ENCODE measurements at places on chromosomes 2 and 18.

DNA sequence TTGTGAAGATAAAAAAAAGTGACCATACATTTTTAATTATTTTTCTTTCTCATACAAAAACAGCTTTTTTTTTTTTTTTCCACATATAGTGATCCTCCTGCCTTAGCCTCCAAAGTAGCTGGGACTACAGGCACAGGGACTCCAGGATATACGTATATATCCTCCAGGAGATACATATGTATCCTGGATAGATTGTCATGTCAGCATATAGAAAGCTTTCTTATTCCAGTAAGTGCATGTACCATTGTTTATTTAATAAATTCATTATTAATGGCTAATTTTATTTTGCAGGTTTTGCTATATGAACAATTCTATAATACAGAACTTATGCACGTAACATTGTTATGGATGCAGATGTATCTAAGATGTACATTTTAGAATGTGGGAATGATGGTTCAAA lies 138.7 kb downstream of the DOK6 start:
- H3K27me3 ChIP-seq = no peaks in the 10 kb centered on the region
- H3K4me3 ChIP-seq = no peak overlapping the region
- no peak overlapping the region for H3K27ac ChIP-seq
- H3K36me3 ChIP-seq = no peaks in the 10 kb centered on the region
- no peaks in the 10 kb centered on the region for H3K4me1 ChIP-seq
- DNase-seq = no peak

DNA sequence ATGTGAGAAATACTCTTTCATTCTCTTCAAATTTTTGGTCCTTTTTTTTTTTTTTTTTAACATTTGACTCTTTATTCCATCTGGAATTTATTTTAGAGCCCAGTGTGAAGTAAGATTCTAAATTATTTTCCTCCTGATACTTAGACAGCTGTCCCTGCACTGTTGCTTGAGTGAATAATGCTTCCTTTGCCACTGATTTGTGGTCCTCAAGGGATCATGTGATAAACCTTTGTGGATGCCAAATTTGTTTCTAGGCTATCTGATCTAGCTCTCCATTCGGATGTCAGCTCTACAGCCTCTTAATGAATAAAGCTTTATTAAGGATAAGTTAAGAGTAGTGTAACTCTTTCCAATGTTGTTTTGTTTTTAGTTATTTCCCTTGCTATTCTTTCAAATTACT lies 142.3 kb downstream of the SMAD7 start:
- H3K4me3 ChIP-seq = no peak overlapping the region
- no peak overlapping the region for H3K27ac ChIP-seq
- DNase-seq = no peak
- no peaks in the 10 kb centered on the region for H3K4me1 ChIP-seq
- no peaks in the 10 kb centered on the region for H3K36me3 ChIP-seq

- DNase-seq = no peak
- no peaks in the 10 kb centered on the region for H3K4me1 ChIP-seq
- H3K27me3 ChIP-seq = no peaks in the 10 kb centered on the region
- H3K36me3 ChIP-seq = peaks cover 88% of the 10 kb centered on the region
- peak overlapping the region; percentile 22 for H3K27ac ChIP-seq
Observed at GRCh38 chr2:60507211-60507965, 46.1 kb downstream of the BCL11A start.

- peak; percentile 2 for DNase-seq
- H3K4me1 ChIP-seq = peaks cover 5% of the 10 kb centered on the region
- H3K27me3 ChIP-seq = peaks cover 10% of the 10 kb centered on the region
- no peak within 1 kb of the TSS for H3K4me3 ChIP-seq
- H3K27ac ChIP-seq = no peak within 1 kb of the TSS
- H3K36me3 ChIP-seq = no peaks in the 10 kb centered on the region
Observed at GRCh38 chr2:227717687-227718567, at the start of gene SLC19A3. SLC19A3 (minus strand) TSS chr2:227718028; CDS start chr2:227702318, 15,710 bp downstream.

GRCh38 chr2:180077295-180077906 lies 70.3 kb upstream of the CWC22 start:
- no peaks in the 10 kb centered on the region for H3K4me1 ChIP-seq
- DNase-seq = peak; percentile 13
- H3K27ac ChIP-seq = no peak overlapping the region
- no peak overlapping the region for H3K4me3 ChIP-seq

- no peaks in the 10 kb centered on the region for H3K27me3 ChIP-seq
- no peaks in the 10 kb centered on the region for H3K4me1 ChIP-seq
- H3K36me3 ChIP-seq = no peaks in the 10 kb centered on the region
- no peak for DNase-seq
- H3K4me3 ChIP-seq = no peak overlapping the region
- no peak overlapping the region for H3K27ac ChIP-seq
Observed at GRCh38 chr2:62966991-62967390, 83.6 kb upstream of the OTX1 start.

- H3K27ac ChIP-seq = no peak overlapping the region
- no peak overlapping the region for H3K4me3 ChIP-seq
- no peak for DNase-seq
- no peaks in the 10 kb centered on the region for H3K27me3 ChIP-seq
- no peaks in the 10 kb centered on the region for H3K36me3 ChIP-seq
Observed at GRCh38 chr18:40365526-40365925, 1589.5 kb upstream of the PIK3C3 start.

- no peaks in the 10 kb centered on the region for H3K27me3 ChIP-seq
- H3K27ac ChIP-seq = no peak overlapping the region
- no peak overlapping the region for H3K4me3 ChIP-seq
- H3K36me3 ChIP-seq = no peaks in the 10 kb centered on the region
- no peak for DNase-seq
Observed at GRCh38 chr2:184543832-184544231, 54.5 kb upstream of the ZNF804A start.

DNA sequence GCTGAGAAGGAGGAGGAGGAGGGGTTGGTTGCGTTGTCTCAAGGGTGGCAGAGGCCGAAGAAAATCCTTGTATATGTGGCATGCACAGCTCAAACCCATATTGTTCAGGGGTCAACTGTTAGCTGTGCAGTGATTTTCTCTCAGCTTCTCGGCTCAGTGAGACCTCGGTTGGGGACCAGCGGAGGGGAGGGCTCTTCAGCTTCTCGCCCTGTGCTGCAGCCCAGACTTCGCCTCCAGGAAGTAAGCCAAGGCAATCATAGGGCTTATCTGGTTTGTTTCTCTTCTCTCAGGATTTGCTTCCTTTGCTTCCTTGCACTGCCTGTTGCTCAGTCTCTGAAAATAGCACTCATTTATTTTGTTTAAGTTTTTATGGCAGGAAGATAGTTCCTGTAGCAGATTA lies 85.5 kb downstream of the SOWAHC start:
- no peak overlapping the region for H3K4me3 ChIP-seq
- H3K36me3 ChIP-seq = no peaks in the 10 kb centered on the region
- H3K4me1 ChIP-seq = no peaks in the 10 kb centered on the region

DNA sequence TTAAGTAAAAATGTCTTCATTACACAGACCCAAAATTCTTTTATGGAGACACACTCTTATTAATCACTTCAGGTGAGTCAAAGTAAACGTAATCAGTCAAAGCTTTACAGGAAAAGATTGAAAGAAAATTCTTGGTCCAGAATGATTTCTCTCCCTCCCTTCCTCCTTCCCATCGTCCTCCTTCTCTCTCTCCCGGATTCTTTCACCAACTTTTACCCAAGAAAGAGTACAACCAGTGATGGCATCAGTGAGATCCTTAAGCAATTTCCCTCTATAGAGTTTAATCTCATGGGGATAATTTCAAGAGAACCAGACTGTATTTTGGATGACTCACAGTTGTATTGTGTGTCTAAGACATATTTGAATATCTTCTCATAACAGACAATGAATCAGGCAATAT lies 258.1 kb downstream of the ALK start:
- H3K27me3 ChIP-seq = no peaks in the 10 kb centered on the region
- H3K36me3 ChIP-seq = no peaks in the 10 kb centered on the region
- no peaks in the 10 kb centered on the region for H3K4me1 ChIP-seq
- no peak overlapping the region for H3K4me3 ChIP-seq
- DNase-seq = no peak

DNA sequence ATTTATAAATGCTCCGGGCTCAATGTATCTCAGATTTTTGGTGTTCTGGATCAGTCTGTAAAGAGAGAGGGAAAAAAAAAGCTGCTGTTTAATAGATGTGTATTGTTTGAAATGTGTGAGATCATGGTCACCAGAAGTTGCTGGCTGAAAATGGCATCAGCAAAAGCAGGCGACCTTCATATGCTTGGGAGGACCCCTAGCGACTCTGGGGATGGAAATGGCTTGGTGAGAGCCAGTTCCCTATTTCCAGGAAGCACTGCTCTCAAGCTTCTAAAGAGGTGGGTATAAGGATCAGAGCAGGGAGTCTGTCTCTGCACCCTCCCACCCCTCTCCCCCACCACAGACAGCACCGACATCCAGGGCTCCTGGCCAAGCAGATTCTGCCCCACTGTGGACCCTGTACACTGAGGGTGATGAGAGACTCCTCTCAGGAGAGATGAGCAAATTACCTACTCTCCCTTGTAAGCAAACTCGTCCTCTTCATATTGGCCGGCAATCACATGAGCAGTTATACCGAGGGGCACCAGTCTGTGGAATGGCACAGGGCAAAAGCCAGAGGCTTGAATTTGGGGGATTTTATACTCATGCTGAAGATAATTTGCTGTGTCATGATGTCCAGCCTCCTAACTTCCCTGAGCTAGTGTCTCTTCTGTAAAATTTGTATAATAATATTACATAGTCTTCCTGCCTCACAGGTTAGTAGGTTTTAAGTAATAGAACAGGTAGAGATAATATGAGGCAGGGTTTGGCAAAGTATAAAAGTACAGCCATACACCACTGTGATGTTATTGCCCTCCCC lies 29.6 kb downstream of the LHCGR start:
- peak; percentile 6 for DNase-seq
- H3K27ac ChIP-seq = no peak overlapping the region
- H3K4me3 ChIP-seq = no peak overlapping the region
- no peaks in the 10 kb centered on the region for H3K36me3 ChIP-seq
- H3K4me1 ChIP-seq = no peaks in the 10 kb centered on the region

DNA sequence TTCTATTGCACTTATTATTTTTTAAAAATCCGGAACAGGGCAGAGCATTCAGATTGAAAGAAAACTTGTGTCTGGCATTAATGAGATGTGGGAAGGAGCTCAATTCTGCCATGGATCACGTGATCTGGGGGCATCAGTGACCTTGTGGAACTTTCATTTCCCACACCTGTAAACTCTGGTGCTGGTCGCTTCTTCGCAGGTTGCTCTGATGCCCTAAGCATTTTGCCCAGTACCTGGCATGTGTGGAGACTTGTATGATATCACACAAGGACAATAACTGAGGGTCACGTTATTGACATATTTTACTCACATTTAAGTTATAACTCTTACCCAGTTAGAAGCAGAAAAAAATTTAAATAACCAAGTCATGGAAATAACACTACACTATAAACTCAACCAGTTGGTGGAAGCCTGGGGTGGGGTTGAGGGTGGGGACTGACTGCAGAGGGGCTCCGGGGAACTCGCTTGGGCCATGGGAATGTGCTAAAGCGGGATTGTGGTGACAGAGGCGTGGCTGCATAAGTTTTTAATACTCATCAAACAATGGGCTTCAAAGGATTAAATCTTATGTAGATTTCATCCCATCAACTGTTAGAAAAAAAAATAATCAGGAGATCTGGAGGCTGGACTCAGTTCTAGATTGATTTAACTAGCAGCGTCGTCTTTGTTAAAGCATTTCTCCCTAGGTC lies 36.5 kb downstream of the ST3GAL5 start:
- DNase-seq = no peak
- peaks cover 24% of the 10 kb centered on the region for H3K4me1 ChIP-seq
- peaks cover 2% of the 10 kb centered on the region for H3K36me3 ChIP-seq
- no peak overlapping the region for H3K27ac ChIP-seq
- H3K4me3 ChIP-seq = peak overlapping the region; percentile 44

DNA sequence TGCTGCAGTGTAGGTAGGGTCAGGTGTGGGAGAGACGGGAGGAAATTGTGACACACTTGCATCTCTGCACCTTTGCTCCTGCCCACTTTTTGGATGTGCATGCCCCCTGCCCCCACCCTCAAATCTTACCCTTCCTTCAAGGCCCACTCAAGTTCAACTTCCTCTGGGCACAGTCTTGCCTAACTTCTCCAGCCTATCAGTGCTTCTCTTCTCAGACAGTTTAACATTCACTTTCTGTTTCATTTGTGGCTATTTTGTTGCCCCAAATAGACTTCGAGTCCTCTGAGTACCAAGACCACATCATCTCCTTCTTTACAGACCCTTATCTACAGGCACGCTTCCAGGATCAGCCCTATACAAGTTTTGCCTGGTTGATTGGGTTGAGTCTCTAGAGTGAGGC lies 2.7 kb downstream of the ST8SIA5 start:
- H3K36me3 ChIP-seq = no peaks in the 10 kb centered on the region
- no peak overlapping the region for H3K4me3 ChIP-seq
- H3K4me1 ChIP-seq = peaks cover 37% of the 10 kb centered on the region
- H3K27me3 ChIP-seq = peaks cover 26% of the 10 kb centered on the region

- no peaks in the 10 kb centered on the region for H3K36me3 ChIP-seq
- no peak overlapping the region for H3K27ac ChIP-seq
- no peaks in the 10 kb centered on the region for H3K4me1 ChIP-seq
- DNase-seq = no peak
Observed at GRCh38 chr2:70690846-70691245, 77.2 kb downstream of the ADD2 start.

GRCh38 chr2:82120654-82121053 lies 1816.1 kb upstream of the LRRTM1 start:
- H3K27ac ChIP-seq = no peak overlapping the region
- H3K27me3 ChIP-seq = no peaks in the 10 kb centered on the region
- no peaks in the 10 kb centered on the region for H3K4me1 ChIP-seq
- H3K36me3 ChIP-seq = no peaks in the 10 kb centered on the region
- DNase-seq = no peak
- H3K4me3 ChIP-seq = no peak overlapping the region

DNA sequence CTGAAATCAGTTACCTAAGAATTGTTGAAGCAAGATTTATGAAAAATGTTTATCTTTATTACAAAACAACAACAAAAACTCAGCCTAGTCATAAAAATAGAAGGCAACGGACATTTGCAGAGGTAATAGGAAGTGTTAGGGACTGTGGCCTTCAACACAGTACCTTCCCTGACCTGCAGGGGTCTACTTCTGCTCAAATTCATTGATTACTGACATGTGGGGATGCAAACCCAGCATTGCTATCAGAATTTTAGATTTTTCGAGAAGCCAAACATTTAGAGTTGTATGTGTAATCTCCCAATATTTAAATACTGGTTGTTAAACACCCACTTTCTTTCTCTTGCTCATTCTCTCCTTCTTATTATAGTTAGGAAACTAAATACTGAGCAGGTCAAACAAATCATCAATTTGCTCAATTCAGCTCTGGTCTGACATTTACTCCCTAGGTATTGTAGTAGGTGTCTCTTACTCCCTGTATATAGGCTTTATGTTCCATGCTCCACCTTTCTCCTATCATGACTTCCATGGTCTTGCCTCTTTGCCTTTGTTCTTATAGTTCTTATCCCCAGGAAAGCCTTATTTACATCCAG lies 198.5 kb downstream of the UBE2E3 start:
- DNase-seq = peak; percentile 41
- H3K36me3 ChIP-seq = no peaks in the 10 kb centered on the region
- H3K27me3 ChIP-seq = no peaks in the 10 kb centered on the region
- H3K27ac ChIP-seq = no peak overlapping the region
- no peaks in the 10 kb centered on the region for H3K4me1 ChIP-seq
- no peak overlapping the region for H3K4me3 ChIP-seq

Measured in common myeloid progenitor, CD34-positive (primary cell).